ENCODE measurements at places on chromosomes 4 and X. TPM values are rescaled to one million over a fixed set of nuclear protein-coding genes. Genes with fewer than 3 reads are reported as not detected.

DNA sequence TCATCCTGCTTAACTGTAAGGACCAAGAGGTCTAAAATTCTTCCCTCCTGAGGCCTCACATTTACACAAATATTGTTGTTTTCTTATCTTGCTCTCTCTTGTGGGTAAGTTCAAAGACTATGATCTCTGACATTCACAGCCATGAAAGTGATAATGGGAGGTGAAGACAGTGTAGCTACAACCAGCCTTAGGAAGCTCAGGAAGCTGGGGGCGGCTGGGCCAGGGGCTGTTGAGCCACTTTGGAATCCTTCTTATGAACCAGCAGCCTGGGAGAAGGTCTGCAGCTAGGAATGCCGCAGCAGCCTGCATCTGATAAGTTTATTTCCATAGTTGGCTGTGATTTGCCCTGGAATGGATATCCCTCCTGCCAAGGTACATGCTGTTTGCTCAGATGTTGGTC is 316.2 kb downstream of the STIM2 start:
- DNase-seq, result no peak
- H3K36me3 ChIP-seq, result no peaks in the 10 kb centered on the region
- no peak overlapping the region for H3K27ac ChIP-seq
- no peaks in the 10 kb centered on the region for H3K4me1 ChIP-seq

- H3K36me3 ChIP-seq, result no peaks in the 10 kb centered on the region
- H3K27me3 ChIP-seq, result no peaks in the 10 kb centered on the region
- H3K27ac ChIP-seq, result no peak overlapping the region
- no peaks in the 10 kb centered on the region for H3K4me1 ChIP-seq
- no peak for DNase-seq
Measured at GRCh38 chrX:71997320-71997719, 86.7 kb downstream of the NHSL2 start.

DNA sequence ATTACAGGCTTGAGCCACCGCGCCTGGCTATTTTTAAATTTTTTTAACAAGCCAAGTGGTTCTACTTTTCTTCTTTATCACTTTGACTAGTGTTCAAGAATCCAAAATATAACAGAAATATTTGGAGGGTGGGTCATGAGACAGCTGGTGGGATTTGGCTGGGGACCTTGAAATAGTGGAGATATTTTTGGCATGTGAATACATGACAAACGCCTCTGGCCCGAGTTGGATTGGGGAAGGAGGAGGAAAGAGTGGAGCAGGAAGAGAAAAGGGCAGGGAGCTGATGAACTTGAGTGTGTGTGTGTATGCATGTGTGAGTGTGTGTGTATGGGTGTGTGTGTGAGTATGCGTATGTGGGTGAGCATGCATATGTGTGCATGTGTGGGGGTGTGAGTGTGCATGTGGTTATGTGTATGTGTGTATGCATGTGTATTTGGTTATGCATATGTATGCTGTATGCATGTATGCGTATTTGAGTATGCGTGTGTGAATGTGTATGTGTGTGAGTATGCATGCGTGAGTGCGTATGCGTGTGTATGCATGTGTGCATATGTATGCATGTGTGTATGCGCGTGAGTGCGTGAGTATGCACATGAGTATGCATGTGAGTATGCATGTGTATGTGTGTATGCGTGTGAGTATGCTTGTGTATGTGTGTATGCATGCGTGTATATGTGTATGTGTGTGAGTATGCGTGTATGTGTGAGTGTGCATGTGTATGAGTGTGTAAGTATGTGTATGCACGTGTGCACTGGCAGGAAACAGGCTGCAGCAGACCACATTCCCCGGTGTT is 49.6 kb downstream of the JADE1 start:
- H3K27me3 ChIP-seq, result no peaks in the 10 kb centered on the region
- no peaks in the 10 kb centered on the region for H3K4me1 ChIP-seq
- H3K36me3 ChIP-seq, result peaks cover 7% of the 10 kb centered on the region
- no peak overlapping the region for H3K4me3 ChIP-seq
- no peak for DNase-seq

Gene PDGFRA
- 82.2 TPM for total RNA-seq

GRCh38 chr4:89438102-89438831 is 130.7 kb upstream of the GPRIN3 start:
- no peak overlapping the region for H3K27ac ChIP-seq
- H3K4me3 ChIP-seq, result no peak overlapping the region
- H3K36me3 ChIP-seq, result no peaks in the 10 kb centered on the region
- H3K4me1 ChIP-seq, result no peaks in the 10 kb centered on the region

- H3K36me3 ChIP-seq, result no peaks in the 10 kb centered on the region
- no peak overlapping the region for H3K4me3 ChIP-seq
- no peak overlapping the region for H3K27ac ChIP-seq
- no peaks in the 10 kb centered on the region for H3K4me1 ChIP-seq
Measured at GRCh38 chr4:59044286-59044900, 1934.2 kb upstream of the IGFBP7 start.

Gene EMD
- 61.4 TPM for total RNA-seq

GRCh38 chrX:52574416-52575275 is 57.8 kb upstream of the XAGE1B start:
- H3K27me3 ChIP-seq, result no peaks in the 10 kb centered on the region
- H3K4me1 ChIP-seq, result no peaks in the 10 kb centered on the region
- no peak overlapping the region for H3K4me3 ChIP-seq
- H3K27ac ChIP-seq, result no peak overlapping the region
- DNase-seq, result peak; percentile 8

DNA sequence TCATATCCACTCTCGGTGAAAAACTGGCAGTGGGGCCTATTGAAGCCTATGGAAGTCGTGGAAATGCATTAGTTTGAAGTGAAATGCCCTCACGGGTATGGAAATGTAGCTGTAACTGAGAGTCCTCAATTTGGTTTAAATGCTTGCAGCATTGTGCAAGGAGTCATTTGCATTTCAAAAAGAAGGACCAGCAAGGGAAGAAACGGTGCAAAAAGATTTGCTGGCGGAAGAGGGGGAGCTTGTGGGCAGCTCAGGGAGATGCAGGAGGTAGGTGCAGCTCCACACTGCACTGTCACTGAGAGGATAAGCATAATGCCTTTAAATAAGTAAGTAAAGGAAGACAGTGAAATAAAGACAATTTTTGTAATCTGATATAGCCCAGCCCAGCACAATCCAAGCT is 400.4 kb upstream of the DIPK2B start:
- H3K4me1 ChIP-seq, result no peaks in the 10 kb centered on the region
- H3K27me3 ChIP-seq, result no peaks in the 10 kb centered on the region
- H3K4me3 ChIP-seq, result no peak overlapping the region
- no peak overlapping the region for H3K27ac ChIP-seq
- no peaks in the 10 kb centered on the region for H3K36me3 ChIP-seq
- DNase-seq, result no peak

Gene DIPK2B
- total RNA-seq, result 14.9 TPM

Gene MAP9
- 17.9 TPM for total RNA-seq

Gene RASGEF1B
- total RNA-seq, result 16.4 TPM

GRCh38 chr4:3519468-3520264 is 12.6 kb downstream of the LRPAP1 start:
- no peaks in the 10 kb centered on the region for H3K4me1 ChIP-seq
- H3K27me3 ChIP-seq, result no peaks in the 10 kb centered on the region
- DNase-seq, result no peak

DNA sequence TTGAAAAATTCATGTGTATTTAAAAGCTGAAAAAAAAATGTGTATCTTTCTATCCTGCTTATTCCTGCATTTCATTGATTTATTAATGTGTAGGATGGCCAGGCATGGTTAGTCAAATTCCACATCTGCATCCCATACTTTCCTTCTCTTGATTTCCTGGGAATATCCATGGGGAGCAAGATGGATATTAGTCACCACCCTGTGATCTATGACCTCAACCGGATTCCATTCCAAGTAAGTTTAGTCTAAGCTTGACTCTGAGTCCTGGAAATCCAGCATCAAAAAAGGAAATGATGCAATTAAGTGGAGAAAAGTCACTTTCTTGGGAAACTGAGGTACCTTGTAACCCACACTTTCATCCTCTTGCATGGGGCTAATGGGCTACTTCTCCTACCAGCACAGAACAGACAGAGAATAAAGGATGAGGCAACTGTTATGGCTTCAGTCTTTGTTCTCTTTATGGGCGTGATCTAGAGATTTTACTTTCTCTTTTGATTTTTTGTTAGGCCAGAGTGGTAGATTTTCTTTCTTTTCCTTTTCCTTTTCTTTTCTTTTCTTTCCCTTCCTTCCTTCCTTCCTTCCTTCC is 17.1 kb upstream of the BEX4 start:
- no peak for DNase-seq
- H3K36me3 ChIP-seq, result no peaks in the 10 kb centered on the region
- no peaks in the 10 kb centered on the region for H3K27me3 ChIP-seq
- no peak overlapping the region for H3K4me3 ChIP-seq
- no peak overlapping the region for H3K27ac ChIP-seq

DNA sequence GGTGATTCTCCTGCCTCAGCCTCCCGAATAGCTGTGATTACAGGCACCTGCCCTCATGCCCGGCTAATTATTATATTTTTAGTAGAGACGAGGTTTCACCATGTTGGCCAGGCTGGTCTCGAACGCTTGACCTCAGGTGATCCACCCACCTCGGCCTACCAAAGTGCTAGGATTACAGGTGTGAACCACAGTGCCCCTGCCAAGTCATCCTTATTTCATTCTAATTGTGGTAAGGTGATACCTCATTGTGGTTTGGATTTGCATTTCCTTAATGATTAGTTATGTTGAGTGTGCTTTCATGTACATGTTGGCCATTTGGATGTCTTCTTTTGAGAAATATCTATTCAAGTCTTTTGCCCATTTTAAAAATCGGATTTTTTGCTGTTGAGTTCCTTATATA is 93.0 kb downstream of the USP9X start:
- DNase-seq, result no peak
- H3K4me1 ChIP-seq, result no peaks in the 10 kb centered on the region
- H3K36me3 ChIP-seq, result no peaks in the 10 kb centered on the region
- H3K27ac ChIP-seq, result no peak overlapping the region

GRCh38 chr4:52212702-52213101 is 161.6 kb downstream of the SPATA18 start:
- H3K27ac ChIP-seq, result no peak overlapping the region
- H3K27me3 ChIP-seq, result no peaks in the 10 kb centered on the region
- no peak overlapping the region for H3K4me3 ChIP-seq
- no peaks in the 10 kb centered on the region for H3K36me3 ChIP-seq
- no peaks in the 10 kb centered on the region for H3K4me1 ChIP-seq
- DNase-seq, result no peak

- no peaks in the 10 kb centered on the region for H3K36me3 ChIP-seq
- H3K4me3 ChIP-seq, result no peak overlapping the region
- no peaks in the 10 kb centered on the region for H3K27me3 ChIP-seq
Measured at GRCh38 chrX:70079870-70080269, 17.6 kb downstream of the OTUD6A start.

DNA sequence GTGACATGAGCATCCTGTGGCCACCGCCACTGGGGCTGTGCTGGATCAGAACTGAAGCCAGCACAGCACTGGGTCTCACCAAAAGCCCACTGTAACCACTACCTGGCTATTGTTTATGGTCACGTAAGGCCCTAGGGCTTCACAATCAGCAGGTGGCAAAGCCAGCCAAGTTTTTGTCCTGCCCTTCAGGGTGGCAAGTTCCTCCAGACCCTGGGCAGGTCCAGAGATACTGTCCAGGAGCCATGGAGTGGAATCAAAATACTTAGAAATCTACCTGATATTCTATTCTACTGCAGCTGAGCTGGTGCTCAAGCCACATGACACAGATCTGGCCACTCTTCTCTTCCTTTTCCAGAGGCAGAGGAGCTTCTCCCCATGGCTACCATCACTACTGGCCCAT is 121.2 kb upstream of the CXXC4 start:
- no peak overlapping the region for H3K27ac ChIP-seq
- no peaks in the 10 kb centered on the region for H3K36me3 ChIP-seq
- H3K27me3 ChIP-seq, result no peaks in the 10 kb centered on the region

Gene GPAT3
- 1.2 TPM for total RNA-seq

DNA sequence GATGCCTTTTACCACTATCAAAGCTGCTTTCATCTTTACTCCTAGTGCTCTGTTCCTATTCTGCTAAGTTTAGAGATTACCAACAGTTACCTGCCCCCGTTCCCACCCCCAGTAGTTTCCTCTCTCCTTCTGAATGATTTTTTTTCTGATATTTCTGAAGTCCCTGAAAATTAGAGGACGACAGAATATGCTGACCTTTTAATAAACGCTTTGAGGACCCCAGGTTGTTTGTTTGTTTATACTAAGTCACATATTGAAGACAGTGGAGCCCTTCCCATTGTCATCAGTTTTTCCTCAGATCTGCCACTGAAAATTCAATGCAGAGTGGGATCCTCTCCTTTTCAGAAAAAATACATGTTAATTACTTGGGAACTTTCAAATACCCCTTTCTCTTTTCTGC is 1039.3 kb upstream of the AGA start:
- H3K27ac ChIP-seq, result no peak overlapping the region
- no peaks in the 10 kb centered on the region for H3K4me1 ChIP-seq
- no peaks in the 10 kb centered on the region for H3K27me3 ChIP-seq
- DNase-seq, result no peak
- H3K36me3 ChIP-seq, result no peaks in the 10 kb centered on the region
- H3K4me3 ChIP-seq, result no peak overlapping the region

GRCh38 chr4:21380861-21381260 is 567.7 kb downstream of the KCNIP4 start:
- H3K4me1 ChIP-seq, result no peaks in the 10 kb centered on the region
- no peak overlapping the region for H3K27ac ChIP-seq
- no peaks in the 10 kb centered on the region for H3K27me3 ChIP-seq
- DNase-seq, result no peak
- no peaks in the 10 kb centered on the region for H3K36me3 ChIP-seq

Gene CNGA2
- 0.80 TPM for total RNA-seq

DNA sequence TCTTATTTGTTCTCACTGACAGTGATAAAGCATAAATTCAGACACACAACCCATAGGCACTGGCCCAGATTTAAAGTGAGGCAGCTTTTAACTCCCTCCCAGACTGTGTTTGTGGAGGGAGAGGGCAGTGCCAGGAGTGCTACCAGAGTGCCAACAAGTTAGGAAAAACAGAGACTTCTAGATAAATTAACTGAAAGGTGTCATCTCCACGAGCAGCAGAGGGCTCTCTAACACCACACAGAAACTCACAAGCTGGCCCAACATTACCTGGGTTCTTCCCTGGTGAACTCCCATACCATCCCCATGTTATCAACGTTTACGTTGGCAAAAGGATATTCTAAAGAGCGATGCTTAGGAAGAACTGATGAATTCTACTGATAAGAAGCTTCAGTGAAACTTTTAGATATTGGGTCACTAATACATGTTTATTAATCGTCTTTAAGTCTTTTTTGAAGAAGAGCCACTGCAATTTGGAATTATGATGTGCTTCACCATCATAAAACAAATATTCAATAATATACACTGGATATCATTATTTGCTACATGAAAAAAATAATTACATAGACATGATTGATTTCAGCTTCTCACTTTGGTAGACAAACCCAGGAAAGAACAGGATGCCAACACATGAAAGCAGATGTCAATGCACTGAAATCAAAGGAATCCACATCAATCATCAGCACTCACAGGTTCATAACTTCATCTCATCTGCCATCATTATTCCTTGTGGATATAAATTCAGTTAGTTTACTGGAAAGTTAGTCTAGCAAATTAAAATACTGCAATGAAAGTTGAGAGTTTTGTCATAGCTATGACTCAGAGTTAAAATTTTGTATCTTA is 121.2 kb upstream of the NAP1L5 start:
- DNase-seq, result peak; percentile 64
- no peaks in the 10 kb centered on the region for H3K4me1 ChIP-seq
- no peak overlapping the region for H3K4me3 ChIP-seq
- no peaks in the 10 kb centered on the region for H3K36me3 ChIP-seq

Gene PCDH11X
- total RNA-seq, result 0.51 TPM

- no peak overlapping the region for H3K27ac ChIP-seq
- no peaks in the 10 kb centered on the region for H3K27me3 ChIP-seq
- DNase-seq, result no peak
- no peaks in the 10 kb centered on the region for H3K4me1 ChIP-seq
- H3K4me3 ChIP-seq, result no peak overlapping the region
Measured at GRCh38 chrX:7050271-7050670, 97.2 kb upstream of the STS start.
